Activated T-helper 1 cell treated with anti-CD3 and anti-CD28 coated beads, Interleukin-12 subunit alpha, Interleukin-12 subunit beta, Interleukin-2, Interleukin-4 antibody, amounts not matched to agents 30 ng/mL and 10 ng/mL and 1 ng/mL, durations not matched to agents 14 hours and 24 hours and 36 hours (primary cell): ENCODE measurements at places on chromosomes 5 and 9. TPM values are rescaled to one million over a fixed set of nuclear protein-coding genes. Genes with fewer than 3 reads are reported as not detected.

The ORM2 gene
- not detected in 2 replicates for total RNA-seq

The SPAG8 gene
- 0.66 and 1.0 TPM in 2 replicates for total RNA-seq

The SPATA31A3 gene
- not detected in 2 replicates for total RNA-seq

The TMEM252 gene
- total RNA-seq = not detected in 2 replicates

GRCh38 chr9:135480071-135480939 lies 723 bp downstream of the PPP1R26 start:
- no peak overlapping the region for H3K4me3 ChIP-seq
- H3K36me3 ChIP-seq = no peaks in the 10 kb centered on the region
- H3K27me3 ChIP-seq = peaks cover 32% of the 10 kb centered on the region
- no peak for DNase-seq
- no peak overlapping the region for H3K27ac ChIP-seq

DNA sequence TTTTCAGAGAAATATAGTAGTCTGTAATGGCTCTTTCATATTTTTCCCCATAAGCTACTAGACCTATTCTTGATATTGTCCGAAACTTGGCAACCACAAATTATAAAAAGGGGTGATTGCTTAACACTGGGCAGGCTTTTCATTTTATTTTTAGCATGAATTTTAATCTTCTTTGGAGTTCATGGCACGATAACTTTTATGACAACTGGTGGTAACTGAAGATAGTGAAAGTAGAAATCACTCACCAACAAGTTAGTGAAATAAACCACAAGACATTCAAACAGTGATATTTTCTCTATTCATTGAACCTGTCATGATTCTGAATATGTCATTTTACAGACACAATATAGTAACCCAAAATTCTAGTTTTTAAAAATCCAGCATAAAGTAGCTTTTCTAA lies 213.9 kb downstream of the PRDM9 start:
- no peak overlapping the region for H3K4me3 ChIP-seq
- no peaks in the 10 kb centered on the region for H3K4me1 ChIP-seq
- DNase-seq = no peak
- H3K27me3 ChIP-seq = no peaks in the 10 kb centered on the region
- no peaks in the 10 kb centered on the region for H3K36me3 ChIP-seq

- H3K27ac ChIP-seq = no peak overlapping the region
- H3K27me3 ChIP-seq = no peaks in the 10 kb centered on the region
- H3K36me3 ChIP-seq = no peaks in the 10 kb centered on the region
- H3K4me1 ChIP-seq = no peaks in the 10 kb centered on the region
- no peak overlapping the region for H3K4me3 ChIP-seq
Observed at GRCh38 chr9:35520364-35520710, 30.4 kb downstream of the RUSC2 start.

DNA sequence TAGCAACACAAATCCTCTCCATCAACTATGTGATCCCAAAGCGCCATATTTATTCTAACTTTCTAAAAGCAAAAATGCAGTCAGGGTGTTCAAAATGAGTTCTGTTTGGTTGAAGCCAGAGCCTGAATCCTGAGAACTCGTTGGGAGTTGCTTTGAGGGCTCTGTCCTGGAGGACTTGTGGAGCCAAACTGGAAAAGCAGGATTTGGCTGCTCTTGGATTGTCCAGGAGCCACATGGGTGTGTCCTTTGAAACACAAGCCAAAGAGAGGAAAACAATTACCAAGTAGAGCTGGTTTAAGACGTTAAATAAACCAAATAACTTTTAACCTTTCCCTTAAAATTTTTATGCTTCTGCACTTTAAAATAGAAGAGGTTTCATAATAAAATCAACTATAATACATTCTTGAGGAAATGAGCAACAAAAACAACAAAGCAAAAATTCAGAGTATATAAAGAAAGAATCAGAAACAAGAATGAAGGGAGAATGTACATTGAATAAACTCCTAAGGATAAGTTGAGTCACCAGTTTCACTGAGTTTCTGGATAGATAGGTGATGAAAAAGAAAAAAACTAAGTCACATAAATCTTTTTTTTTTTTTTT lies 13.5 kb downstream of the C5orf46 start:
- peaks cover 5% of the 10 kb centered on the region for H3K27me3 ChIP-seq
- H3K4me3 ChIP-seq = no peak overlapping the region
- no peaks in the 10 kb centered on the region for H3K4me1 ChIP-seq
- no peaks in the 10 kb centered on the region for H3K36me3 ChIP-seq
- no peak for DNase-seq

DNA sequence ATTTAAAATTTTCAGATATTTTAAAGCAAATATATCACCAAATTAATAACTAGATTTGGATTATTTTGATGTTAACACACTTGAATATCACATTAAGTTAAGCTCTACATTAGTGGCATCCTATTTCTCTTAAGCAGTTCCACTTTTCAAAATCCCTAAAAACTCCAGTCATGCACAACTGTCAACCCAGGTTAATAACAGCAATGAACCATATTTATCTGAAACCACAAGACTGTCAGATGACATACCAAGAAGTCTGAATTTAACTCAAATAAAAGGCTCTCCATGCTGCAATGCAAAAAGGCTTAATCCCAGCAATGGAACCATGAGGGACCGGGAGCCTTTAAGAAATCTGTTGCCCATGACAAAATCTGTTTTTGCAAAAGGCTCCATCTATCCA lies 27.5 kb downstream of the FNIP1 start:
- H3K4me3 ChIP-seq = no peak overlapping the region
- no peak overlapping the region for H3K27ac ChIP-seq
- H3K27me3 ChIP-seq = no peaks in the 10 kb centered on the region
- H3K4me1 ChIP-seq = no peaks in the 10 kb centered on the region
- H3K36me3 ChIP-seq = peaks cover 7% of the 10 kb centered on the region

- H3K4me1 ChIP-seq = peaks cover 66% of the 10 kb centered on the region
- peaks cover 38% of the 10 kb centered on the region for H3K36me3 ChIP-seq
- peak overlapping the region; percentile 51 for H3K4me3 ChIP-seq
- H3K27me3 ChIP-seq = no peaks in the 10 kb centered on the region
Observed at GRCh38 chr5:80867233-80867632, 92.9 kb upstream of the RASGRF2 start.

DNA sequence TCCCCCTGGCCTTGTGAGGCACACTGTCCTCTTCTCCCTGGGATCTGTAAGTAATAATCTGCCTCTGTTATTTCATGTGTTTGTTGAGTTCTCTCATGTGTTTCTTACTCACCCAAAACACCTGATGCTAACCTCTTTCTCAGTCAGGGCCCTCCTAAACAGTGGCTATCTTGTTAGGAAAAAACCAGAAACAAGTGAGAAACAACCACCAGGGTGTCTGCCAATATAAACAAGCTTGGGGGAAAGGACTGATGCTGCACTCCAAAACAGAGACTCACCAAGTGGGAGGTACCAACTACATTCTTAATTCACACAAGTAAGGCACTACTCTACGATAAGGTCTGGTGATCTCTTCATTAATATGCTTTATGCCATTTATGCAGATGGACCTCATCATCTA lies 564.4 kb downstream of the SEMA5A start:
- no peaks in the 10 kb centered on the region for H3K36me3 ChIP-seq
- H3K4me3 ChIP-seq = no peak overlapping the region
- H3K27me3 ChIP-seq = no peaks in the 10 kb centered on the region
- no peak overlapping the region for H3K27ac ChIP-seq
- H3K4me1 ChIP-seq = no peaks in the 10 kb centered on the region
- DNase-seq = no peak
